Caki2 (cell line): ENCODE measurements at places on chromosomes 7 and 10. TPM values are rescaled to one million over a fixed set of nuclear protein-coding genes. Genes with fewer than 3 reads are reported as not detected.

Gene SFTPA2
- not detected in 2 replicates for total RNA-seq

Gene CTAGE15
- total RNA-seq, result not detected in 2 replicates

Gene GHRHR
- total RNA-seq, result not detected in 2 replicates

Gene PDK4
- 0.41 and 1.9 TPM in 2 replicates for total RNA-seq

Gene OPN1SW
- total RNA-seq, result not detected in 2 replicates

Gene CYP3A7
- not detected in 2 replicates for total RNA-seq

Gene SRGN
- total RNA-seq, result 288 and 293 TPM in 2 replicates

Gene TMEM26
- total RNA-seq, result not detected in 2 replicates

Gene SFTPD
- total RNA-seq, result 2.8 TPM in 1 of 2 replicates, not detected in the other

Gene PRSS2
- not detected in 2 replicates for total RNA-seq

Gene AGAP9
- 2.6 and 3.4 TPM in 2 replicates for total RNA-seq

Gene NOLC1
- 68.0 and 74.0 TPM in 2 replicates for total RNA-seq

Gene VGF
- 0.14 and 0.74 TPM in 2 replicates for total RNA-seq

Gene IKZF5
- total RNA-seq, result 0.57 and 3.8 TPM in 2 replicates

Gene NUTM2E
- not detected in 2 replicates for total RNA-seq

Gene RSPH10B2
- total RNA-seq, result 0.10 and 0.14 TPM in 2 replicates
